ENCODE measurements at places on chromosomes 1 and 21. TPM values are rescaled to one million over a fixed set of nuclear protein-coding genes. Genes with fewer than 3 reads are reported as not detected.

Gene LCE1C
- not detected for total RNA-seq

Gene NBPF10
- 0.63 TPM for total RNA-seq

Gene EFNA1
- total RNA-seq, result 6.5 TPM

Gene S100A9
- total RNA-seq, result 0.33 TPM

Gene KIF2C
- 82.6 TPM for total RNA-seq

Gene MAN1C1
- total RNA-seq, result 10.4 TPM

- DNase-seq, result no peak
These were observed 43.4 kb downstream of the C8A start for GRCh38 chr1:56898005-56898373.

DNA sequence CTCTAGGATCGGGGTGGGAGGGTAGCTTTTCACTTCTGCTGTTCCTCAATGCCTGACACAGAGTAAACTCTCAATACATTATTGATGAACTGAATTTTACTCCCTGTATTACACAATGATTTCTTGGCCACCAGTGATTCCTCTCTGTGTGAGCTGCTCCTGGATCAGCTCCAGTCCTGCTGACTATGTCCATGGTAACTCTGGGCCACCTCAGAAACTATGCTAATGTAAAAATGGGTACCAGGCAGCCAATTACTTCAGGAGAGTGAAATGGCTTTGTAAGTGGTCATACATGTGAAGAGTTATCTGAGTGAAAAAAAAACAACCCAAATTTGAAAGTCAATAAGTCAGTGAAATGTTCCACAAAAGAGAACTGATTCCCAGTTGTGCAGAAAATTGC is 311.0 kb downstream of the KCNH1 start:
- no peak for DNase-seq
